ENCODE measurements at places on chromosomes 2 and 18.

GRCh38 chr2:136208682-136209420, 90.9 kb upstream of the CXCR4 start:
- DNase-seq: no peak

DNA sequence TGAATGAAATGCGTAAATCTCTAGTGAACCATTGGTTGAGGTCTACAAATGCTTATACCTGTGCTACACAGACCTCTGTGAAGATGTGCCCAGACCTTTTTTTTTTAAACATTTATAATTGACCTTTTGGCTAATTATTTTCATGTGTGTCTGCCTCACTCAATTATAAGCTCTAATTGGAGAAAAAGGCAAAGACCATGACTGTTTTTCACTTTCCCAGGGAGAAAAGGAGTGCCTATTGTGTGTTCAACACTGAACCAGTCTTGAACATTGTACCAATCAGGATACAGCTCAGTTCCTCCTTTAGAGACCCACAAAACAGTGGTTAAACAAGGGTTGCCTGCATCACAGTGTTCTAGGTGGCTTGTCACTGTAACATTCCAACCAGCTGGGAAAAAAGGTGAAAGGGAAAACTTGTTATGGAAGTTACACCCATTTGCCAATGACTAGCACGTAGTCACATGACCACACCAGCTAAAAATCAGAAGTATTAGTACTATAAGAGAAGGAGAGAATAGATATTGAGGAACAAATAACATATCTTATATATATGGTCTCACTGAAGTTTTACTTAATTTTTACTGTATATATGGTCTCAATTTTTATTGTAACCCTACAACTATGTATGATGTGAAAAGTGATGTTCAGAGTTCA, 13.4 kb downstream of the TANK start:
- no peak for DNase-seq

GRCh38 chr2:96763511-96764252, 3.0 kb downstream of the CNNM4 start:
- no peak for DNase-seq

- no peak for DNase-seq
These were observed 391.1 kb downstream of the NCKAP5 start for GRCh38 chr2:133177196-133177595.

DNA sequence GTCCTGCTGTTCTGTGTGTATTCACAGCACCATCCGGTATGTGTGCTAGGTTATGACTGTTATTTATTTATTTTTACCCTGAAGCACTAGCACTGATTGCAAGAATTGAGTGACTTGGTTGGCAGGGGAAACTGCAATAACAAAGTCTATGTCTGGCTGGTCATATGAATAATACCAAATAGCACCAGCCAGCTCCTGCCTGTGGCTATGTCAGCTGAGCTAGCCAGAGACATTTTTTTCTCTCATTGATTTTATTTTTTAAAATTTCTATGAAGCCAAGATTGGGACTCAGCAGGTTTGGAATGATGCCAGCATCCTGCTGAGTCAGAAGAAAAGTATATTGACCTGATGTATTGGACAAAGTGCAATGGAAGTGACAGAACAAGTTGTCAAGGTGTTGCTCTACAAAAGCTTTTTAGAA, 188.5 kb upstream of the CDH2 start:
- DNase-seq: no peak

- no peak for DNase-seq
These were observed 621.7 kb upstream of the HS6ST1 start for GRCh38 chr2:128940378-128940777.

DNA sequence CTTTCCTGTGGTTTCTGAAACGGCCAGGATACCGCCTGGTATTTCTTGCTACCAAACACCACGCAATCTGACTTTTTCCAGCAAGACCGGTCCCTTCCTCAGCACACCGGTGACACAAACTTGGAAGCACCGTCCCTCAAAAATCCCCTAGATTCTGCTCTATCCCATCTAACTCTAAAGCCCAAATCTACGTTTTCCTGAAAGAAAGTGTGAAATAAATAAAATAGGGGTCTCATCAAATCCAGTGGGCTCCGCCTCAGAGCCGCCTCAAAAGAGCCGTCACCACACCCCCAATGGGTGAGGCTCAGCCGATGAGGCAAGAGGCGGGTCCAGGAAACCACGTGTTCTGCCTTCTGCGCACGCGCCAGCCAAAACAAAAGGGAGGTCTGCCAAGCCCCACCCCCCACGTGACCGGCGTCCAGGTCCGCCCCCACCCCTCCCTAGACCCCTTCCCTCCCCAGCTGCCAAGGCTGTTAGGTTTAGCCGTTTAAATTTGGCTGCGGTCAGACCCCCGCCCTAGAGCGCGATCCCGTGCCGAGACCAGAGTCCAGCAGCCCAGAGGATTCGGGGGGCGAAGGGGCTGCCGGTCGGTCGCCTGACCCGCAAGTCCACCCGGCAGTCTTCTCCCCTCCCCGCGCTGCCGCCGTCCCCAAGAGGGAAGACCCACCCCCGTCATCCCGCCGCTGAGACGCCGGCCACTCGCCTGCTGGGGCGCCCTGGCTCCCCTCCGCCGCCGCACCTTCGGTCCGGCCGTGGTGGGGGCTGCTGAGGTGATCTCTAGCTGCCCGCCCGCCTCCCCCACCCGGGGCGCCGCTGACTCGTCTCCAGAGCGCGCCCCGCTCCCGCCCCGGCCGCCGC, 534 bp downstream of the KANSL1L start:
- peak; percentile 97 for DNase-seq

GRCh38 chr2:26001743-26002351, 19.6 kb upstream of the KIF3C start:
- no peak for DNase-seq

GRCh38 chr2:44168681-44169154, at the start of gene PPM1B:
Gene PPM1B (plus strand): TSS chr2:44168875. CDS start chr2:44201200, 32,325 bp downstream.
- no peak for DNase-seq

DNA sequence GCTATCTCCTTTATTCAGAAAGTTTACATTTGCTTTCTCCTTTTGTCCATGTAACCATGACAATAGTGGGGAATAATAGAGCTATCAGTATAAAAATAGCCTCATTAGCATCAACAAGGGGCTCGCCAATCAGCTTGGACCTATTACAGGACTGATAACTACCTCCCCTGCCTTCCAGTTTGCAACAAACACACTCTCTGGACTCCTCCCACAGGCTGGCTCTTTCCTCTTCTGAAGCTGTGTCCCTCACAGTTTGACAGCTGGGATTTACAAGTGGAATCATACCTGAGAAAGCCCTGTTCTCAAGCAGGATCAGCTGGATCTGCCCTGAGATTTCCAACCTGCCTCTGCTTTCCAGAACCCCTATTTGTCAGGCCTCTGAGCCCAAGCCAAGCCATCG, 162.5 kb downstream of the GRB14 start:
- DNase-seq: no peak
